KG1 (cell line): ENCODE measurements at places on chromosomes 6 and 20.

DNA sequence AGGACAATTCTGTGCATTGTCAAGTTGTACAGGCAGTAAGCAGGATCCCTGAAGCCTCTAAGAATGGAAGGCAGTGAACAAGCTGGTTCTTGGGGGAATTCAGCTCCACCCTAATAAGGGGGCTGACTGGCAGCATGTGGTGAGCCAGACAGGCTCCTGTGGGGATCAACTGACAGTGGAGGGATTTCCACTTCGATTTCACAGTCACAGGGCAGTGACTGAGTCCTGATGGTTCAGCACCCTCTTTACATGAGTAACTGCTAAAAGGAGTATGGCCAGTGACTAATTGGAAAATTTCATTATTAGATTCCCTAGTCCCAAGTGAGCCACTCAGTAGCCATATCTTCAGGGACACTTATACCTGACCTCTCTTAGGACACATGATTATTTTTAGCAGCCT, 78.4 kb downstream of the NDUFAF5 start:
- no peak for DNase-seq

GRCh38 chr20:16556301-16556700, 16.9 kb downstream of the KIF16B start:
- no peak for DNase-seq

- no peak for DNase-seq
Observed at GRCh38 chr20:62970307-62971210, 18.1 kb downstream of the SLC17A9 start.

DNA sequence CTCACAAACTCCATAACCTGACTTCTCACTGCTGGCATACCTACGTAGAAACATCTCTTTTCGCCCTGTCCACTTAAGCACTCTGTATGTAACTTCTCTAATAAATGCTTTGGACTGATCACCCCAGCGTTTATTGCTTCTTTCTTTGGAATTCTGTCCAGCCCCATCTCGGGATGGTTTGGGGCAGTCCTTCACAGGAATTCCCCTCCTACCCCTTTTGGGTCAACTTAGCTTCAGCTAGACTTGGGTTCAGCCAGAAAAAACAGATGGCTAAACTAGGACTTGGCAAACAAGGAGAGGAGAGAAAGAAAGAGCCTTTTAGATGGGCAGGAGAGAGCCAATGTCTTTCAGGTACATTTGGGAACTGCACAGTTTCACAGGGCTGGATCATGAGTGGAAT, 3.9 kb upstream of the LTV1 start:
- DNase-seq = no peak

- no peak for DNase-seq
Observed at GRCh38 chr6:438634-439170, 47.1 kb downstream of the IRF4 start.

DNA sequence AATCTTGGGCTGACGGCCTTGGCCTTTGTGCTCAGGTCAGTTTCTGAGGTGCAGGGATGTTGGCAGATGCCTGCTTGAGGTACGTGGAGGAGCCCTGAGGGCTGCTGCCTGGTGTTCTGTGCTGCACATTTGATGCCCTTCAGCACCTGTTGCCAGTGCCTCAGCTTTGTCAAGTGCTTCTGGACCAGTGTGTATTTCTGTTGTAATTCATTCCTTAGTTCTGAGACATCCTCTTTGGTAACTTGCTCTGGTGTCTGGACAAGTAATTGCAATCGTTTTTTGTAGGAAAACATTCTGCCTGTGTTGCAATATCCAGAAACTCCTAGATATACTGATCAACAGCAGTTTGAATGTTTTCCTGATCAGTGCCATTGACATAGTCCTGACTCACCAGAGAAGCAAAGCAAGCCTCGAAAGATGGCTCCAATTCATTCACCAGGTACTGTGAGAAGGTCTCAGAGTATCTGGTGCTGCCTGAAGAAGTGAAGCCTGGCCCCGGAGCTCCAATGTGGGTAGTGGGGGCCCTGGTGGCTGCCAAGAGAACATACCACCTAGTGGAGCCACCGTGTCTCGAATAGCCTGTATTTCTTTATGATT, 26.7 kb downstream of the ZNF337 start:
- DNase-seq = no peak

DNA sequence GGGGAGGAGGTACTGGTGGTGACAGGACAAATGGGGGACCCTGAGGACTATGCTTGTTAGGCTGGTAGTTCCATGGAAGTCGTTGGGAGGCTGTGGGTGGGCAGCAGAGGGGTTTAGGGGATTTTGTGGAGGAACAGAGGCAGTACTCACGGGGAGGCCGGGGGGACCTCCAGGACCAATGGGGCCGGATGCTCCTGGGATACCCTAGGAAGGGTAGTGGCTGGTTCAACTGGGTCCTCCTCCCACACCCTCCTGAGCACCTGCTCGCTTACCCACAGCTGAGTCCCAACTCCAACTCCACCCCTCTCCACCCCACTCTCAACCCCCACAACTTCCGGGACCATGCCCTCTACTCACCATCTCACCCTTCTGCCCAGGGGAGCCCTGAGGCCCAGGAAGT, 25.9 kb downstream of the COL11A2 start:
- DNase-seq = no peak

GRCh38 chr20:16694161-16694560, 35.7 kb upstream of the SNRPB2 start:
- DNase-seq = no peak

DNA sequence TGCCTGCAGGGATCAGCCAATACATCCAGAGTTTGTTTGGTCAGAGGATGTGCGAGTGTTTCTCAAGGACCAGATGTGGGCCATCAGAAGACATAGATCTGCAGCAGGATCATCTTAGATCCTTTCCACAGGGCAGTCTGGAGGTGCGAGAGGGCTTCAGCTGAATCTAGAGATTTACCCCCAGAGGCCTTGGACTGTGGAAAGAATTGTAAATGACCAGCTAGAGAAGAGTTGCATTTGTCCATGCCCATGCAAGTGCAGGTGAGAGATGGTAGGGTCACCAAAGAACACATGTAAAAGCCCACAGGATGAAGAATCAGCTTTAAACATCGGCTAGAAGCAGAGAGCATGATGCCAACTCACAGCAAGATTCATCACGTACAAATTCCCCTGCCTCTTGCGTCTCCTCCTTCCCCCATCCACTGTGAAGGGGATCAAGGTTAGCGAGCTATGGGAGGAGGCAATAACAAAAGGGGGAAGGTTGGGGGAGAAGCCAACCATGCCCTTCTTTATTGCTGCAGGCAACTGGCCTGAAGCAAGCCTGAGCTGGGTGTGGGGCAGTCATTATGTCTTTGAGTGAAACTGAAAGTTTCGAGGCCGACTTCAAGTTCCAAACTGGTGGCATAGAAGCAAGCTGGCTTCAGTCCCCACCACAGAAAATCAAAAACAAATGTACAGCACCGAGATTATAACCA, 83.5 kb downstream of the SCML4 start:
- no peak for DNase-seq

DNA sequence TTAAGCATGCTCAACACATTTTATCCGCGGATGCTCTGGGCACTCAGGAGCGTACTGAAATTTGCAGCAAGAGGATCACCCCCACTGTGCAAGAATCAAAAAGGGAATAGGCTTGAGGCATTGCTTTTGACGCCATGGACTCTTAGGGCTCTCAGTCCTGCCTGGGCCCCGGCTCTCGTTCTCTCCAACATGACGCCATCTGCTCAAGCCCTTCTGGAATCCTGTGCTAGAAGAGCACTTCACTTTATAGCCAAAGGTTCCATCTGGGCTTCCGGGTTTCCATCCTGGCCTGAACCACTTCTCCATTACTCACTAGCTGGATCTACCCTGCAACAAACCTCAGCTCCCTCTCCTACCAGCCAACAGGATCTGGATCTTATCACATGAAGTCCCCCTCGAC, 105.3 kb downstream of the FOXF2 start:
- DNase-seq = no peak
